ENCODE measurements at places on chromosomes 3 and 15.

DNA sequence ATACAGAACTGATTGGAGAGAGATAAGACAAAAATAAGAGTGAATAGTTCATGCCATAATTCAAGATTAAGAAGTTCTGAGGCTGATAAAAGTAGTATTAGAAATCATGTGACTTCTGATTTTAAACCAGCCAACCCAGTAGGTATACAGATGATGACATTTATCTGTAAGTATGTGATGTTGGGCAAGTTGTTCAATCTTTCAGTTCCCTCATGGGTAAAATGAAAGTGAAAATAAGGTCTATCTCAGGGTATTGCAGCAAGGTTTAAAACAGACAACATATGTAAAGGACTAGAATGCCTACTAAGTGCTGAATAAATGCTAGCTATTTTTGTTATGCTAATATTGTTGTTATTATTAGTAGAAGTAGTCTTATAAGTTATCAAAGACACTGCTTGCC lies 1055.7 kb downstream of the NAALADL2 start:
- no peak for DNase-seq

- no peak for DNase-seq
Measured at GRCh38 chr15:99207672-99208071, 41.7 kb downstream of the TTC23 start.

- no peak for DNase-seq
Measured at GRCh38 chr3:27078246-27078913, 290.8 kb downstream of the NEK10 start.

- peak; percentile 95 for DNase-seq
Measured at GRCh38 chr3:136658946-136659682, 93.1 kb downstream of the STAG1 start.

DNA sequence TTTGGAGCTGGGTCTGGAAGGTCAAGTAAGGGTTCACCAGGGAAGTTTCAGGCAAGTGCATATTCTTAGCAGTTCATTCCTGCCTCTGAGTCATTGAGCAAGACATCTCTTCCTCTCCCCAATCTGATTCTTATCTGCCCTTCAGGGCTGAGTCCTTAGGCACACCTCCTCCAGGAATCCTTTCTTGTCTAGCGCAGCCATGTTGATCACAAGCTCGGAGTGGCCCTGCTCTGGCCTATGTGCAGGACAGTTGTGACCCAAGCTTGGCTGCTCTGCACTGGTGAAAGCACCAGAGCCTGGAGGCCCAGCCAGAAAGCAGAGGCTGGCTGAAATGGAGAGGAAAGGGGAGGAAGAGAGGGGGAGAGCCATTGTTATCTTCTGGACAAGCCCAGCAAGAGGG lies 30.9 kb upstream of the MRPS22 start:
- no peak for DNase-seq

DNA sequence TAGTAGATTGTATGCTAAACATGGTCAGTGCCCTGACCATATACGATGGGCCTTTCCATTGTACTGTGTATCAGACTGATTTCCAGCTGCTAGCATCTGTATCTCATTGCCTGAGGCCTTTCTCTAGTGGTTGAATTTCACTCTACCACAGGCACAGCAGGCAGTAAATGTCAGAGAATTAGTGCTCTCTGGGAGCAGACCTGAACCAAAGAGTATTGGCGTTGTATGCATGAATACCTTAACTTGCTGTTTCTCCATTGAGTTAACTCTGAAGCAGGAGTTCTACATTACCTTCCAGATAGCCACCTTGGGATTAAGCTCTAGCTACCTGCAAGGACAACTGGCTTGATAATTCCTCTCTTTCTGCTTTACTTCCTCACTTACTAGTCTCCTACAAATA lies 439.2 kb upstream of the EPHA3 start:
- no peak for DNase-seq

DNA sequence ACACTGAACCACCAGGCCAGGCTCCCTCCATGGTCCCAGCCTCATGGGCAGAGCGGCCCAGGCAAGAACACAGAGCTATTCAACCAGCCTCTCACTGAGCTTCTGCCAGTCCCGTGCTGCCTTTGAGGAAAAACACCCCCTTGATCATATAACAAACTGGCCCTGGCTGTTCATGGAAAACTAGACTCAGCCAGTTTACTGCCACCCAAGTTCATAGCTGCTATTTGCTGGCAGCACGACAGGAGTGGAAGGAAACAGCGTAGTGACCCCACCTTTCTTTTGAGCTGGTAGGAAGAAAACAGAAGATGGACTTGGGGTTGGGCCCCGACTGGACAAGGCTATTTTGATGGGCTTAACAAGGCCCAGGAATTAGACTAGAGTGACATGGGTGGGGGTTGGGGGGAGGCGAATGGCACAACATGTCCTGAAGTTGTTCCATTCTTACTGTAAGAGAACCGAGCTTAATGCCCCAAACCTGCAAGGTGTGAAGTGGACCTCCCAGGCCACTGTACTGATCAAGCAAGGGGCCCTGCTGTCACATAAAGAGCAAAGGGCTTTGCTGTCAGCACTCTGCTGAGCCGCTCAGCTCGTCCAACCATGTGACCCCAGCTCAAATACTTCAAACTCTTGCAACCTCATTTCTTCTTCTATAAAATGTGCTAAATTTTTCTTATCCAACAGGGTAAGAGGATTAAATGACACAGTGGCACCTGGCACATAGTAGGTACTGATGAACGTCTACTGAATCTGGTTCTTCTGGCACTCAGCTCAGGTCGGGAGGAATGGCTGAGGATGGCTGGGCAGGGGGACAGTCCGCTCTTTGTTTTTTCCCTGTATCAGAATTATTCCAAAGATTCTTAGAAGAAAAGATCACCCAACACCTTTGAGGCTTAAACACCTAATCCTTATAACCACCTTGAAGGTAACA lies 1.6 kb downstream of the FBXL22 start:
- DNase-seq: peak; percentile 54

- peak; percentile 84 for DNase-seq
Measured at GRCh38 chr3:72938471-72939265, 50.8 kb downstream of the GXYLT2 start.

GRCh38 chr3:10173095-10173925 lies 8.6 kb downstream of the IRAK2 start:
- DNase-seq: no peak

DNA sequence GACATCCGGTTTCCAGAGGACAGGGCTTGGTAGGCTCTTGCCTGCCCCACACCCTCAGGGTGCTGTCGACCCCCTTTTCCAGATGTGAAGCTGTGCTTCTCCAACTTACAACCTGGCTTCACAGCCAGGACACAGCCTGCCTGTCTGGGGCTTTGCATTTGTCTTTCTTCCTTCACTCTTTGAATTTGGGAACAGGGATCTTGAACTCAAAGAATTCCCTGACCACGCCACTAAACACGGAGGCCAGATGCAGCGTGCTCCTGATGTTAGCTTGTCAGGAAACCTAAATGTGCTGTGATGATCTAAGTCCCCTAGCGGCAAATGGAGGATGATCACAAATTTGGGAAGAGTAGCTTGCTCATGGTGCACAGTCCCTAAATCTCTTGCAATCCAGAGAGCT lies 244.8 kb upstream of the RGMA start:
- no peak for DNase-seq

GRCh38 chr3:59069838-59070237 lies 20.0 kb upstream of the CFAP20DC start:
- no peak for DNase-seq

GRCh38 chr3:160886421-160886820 lies 130.4 kb downstream of the PPM1L start:
- DNase-seq: no peak

DNA sequence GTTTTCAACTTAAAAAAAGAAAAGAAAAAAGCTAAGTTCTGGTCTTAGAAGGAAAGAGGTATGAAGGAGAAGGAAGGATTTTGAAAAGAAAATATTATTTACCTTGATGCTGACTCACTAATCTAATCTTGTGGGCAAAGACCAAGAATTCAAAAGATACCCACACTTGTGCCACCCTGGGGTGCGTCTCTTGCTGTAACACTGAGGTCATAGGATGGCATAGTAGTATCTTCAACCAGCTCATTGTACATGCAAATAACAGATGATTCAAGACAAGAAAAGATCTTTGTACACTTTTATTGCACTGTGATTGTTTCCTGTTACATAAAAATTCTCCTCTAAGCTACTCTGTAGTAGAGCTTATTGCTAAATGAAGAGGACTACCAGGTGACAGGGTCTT lies 17.3 kb downstream of the PLS1 start:
- DNase-seq: no peak

- no peak for DNase-seq
Measured at GRCh38 chr15:79743032-79743431, 153.8 kb downstream of the MTHFS start.

DNA sequence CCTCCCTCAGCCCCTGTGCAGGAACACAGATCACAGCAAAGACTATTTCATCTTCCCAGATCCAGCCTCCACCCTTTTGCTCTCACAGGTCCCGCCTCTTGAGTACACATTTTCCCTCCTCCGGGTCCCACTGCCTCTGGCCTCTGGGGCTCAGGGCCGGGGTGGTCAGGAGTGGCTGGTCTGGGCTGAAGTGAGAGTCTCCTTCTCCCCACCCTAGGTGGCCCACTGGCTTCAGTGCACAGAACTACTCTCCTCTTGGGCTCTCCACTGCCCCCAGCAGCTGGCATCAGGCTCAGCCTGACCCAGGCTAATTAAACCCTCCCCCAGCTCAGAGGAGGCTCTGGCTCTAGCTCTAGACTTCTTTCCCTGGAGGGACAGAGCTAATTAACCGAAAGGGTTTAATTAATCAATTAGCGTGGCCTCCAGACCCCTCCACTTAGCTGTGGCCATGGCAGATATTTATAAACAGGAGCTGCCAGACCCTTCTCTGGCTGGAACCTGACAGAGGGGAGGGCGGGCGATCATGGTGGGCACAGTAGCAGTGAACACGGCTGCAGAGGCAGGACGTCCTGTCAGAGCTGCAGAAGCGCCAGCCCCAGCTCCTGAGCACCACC lies 15.1 kb downstream of the DUSP7 start:
- DNase-seq: peak; percentile 90

- DNase-seq: no peak
Measured at GRCh38 chr15:92068121-92068520, 214.6 kb downstream of the SLCO3A1 start.

DNA sequence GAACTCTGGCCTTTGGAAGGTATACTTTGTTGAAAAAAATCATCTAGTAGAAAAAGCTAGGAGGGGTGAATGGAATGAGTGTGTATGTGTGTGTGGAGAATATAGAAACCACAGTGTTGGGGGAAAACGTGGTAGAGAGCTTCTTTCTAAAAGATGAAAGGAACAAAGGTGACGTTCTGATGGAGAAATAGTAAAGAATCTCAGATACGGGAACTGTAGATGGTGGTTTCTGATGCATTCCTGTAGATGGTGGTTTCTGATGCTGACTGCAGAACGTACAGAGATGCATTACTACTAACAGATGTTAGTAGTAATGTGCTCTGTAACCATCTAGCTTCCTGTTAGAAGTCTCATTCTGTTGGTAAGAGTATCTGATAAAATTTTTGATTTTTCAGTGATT lies 60.2 kb downstream of the VPS8 start:
- DNase-seq: no peak

DNA sequence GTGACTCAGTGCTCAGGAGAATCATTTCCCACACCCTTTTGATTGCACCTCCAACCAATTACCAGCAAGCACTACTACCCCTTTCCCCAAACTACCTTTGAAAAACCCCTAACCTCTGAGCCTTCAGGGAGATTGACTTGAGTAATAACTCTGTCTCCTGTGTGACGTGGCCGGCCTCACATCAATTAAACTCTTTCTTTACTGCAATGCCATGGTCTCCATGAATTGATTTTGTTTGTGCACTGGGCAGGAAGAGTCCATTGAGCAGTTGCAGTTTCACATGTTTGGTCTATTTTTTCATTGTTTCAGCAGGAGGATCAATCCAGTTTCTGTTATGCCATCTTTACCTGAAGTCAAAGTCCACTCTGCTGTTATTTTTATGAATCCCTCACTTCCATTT lies 32.4 kb downstream of the SCN11A start:
- DNase-seq: no peak

GRCh38 chr3:153192327-153192726 lies 30.3 kb downstream of the RAP2B start:
- no peak for DNase-seq

DNA sequence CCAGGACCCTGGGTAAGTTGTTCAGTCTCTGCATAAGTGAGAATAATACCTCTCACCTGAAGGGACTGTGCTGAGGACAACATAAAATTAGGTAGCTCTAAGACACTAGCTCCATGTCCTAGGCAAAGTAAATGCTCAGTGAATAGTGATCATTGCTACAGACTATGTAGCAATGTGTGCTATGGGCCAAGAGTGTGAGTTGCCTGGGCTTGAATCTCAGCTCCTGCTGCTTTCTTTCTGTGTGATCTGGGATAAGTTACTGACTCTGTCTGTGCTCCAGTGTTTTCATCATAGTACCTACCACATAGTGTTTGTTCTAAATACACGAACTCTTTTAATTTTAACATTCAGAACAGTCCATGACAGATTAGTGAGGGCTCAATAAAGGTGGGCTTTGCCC lies 81.1 kb upstream of the MFGE8 start:
- no peak for DNase-seq

DNA sequence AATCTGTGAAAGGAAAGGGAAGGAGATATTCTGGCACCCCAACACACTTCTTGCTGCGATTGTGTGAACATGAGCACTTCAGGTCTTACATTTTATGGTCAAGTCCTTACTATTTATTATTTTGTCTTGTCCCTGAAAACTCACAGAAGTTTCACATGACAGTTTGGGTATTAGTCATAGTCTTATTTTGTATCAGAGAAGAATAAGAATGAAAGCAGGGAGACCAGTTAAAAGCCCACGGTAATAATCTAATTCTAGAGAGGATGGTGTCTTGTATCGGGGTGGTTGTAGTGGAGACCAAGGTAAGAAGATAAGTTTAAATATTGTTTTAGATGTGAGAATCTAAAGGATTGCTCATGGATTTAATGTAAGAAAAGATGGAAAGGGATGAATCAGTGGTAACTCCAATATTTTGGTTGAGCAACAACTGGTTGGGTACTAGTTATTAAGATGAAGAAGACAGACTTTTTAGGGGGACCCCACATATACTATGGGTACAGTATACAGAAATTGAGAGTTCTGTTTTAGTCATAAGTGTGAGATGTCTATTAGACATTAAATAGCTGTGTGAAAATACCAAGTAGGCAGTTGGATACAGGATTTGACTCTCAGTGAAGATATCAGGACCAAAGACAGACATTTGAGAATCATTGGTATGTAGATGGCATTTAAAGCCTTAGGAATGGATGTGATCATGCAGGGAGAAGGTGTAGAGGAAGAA lies 227.6 kb downstream of the MFSD1 start:
- DNase-seq: no peak

- no peak for DNase-seq
Measured at GRCh38 chr3:16071206-16071605, 103.3 kb upstream of the GALNT15 start.

GRCh38 chr3:122782804-122783203 lies 10.8 kb downstream of the HSPBAP1 start:
- DNase-seq: peak; percentile 34

GRCh38 chr3:99638167-99638948 lies at the start of gene COL8A1:
COL8A1 (plus strand) TSS chr3:99638594; CDS start chr3:99790683, 152,089 bp downstream.
- no peak for DNase-seq

GRCh38 chr15:43878446-43878845 lies 51.6 kb downstream of the WDR76 start:
- no peak for DNase-seq

GRCh38 chr3:49523756-49524747 lies 30.2 kb upstream of the BSN start:
- no peak for DNase-seq

GRCh38 chr15:99628374-99629001 lies 62.7 kb downstream of the MEF2A start:
- no peak for DNase-seq
